ENCODE measurements at places on chromosomes 1 and 21.

GRCh38 chr1:238492271-238492670 is 601.5 kb upstream of the ZP4 start:
- DNase-seq = no peak

DNA sequence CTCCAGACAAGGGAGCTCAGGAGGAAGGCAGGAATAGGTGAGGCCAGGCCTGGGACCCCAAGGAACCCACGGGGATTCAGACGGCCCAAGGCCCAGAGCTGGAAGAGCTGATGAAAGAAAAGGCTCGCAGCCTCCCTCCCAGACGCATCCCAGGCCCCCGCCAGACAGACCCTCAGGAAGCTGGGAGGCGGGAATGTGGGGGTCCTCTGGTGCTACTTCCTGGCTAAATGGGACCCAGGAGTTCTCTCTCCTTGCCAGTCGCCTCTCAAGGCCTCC is 430 bp downstream of the FBXO2 start:
- no peak for DNase-seq

DNA sequence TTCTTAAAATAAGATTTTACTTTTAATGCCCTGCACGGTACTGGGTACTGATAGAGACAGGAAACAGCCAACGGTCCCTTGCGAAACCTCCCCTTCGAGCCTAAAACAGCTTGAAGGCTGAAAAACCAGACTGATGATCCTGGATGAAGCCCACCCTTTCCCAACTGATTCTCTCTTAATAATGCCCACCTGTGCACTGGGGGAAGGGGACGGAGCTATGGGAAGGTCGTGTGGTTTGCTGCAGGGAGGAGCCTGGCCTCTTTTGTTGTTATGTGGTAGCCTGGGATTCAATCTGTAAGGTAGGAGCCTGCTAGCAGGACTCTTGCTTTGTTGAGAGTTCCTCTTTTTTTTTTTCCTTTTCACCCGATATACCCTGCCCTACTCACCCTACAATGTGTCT is 25.6 kb downstream of the SAMSN1 start:
- no peak for DNase-seq

DNA sequence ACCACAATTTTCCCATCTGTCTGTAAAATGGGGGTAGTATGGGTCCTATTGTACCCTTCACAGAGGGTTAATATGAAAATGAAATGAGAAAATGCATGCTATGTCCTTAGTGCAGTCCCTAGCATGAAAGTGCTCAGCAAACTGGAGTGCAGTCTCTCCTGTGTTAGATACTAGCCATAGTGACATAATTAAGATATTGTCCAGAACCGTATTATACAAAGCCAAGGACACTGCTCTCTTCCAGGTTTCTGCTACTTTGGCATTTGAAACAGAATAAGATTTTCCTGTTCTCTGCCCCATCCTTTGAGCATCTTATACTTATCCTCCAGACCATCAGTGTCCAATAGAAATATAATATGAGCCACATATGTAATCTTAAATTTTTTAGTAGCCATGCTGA is 213.4 kb downstream of the FGGY start:
- DNase-seq = no peak

DNA sequence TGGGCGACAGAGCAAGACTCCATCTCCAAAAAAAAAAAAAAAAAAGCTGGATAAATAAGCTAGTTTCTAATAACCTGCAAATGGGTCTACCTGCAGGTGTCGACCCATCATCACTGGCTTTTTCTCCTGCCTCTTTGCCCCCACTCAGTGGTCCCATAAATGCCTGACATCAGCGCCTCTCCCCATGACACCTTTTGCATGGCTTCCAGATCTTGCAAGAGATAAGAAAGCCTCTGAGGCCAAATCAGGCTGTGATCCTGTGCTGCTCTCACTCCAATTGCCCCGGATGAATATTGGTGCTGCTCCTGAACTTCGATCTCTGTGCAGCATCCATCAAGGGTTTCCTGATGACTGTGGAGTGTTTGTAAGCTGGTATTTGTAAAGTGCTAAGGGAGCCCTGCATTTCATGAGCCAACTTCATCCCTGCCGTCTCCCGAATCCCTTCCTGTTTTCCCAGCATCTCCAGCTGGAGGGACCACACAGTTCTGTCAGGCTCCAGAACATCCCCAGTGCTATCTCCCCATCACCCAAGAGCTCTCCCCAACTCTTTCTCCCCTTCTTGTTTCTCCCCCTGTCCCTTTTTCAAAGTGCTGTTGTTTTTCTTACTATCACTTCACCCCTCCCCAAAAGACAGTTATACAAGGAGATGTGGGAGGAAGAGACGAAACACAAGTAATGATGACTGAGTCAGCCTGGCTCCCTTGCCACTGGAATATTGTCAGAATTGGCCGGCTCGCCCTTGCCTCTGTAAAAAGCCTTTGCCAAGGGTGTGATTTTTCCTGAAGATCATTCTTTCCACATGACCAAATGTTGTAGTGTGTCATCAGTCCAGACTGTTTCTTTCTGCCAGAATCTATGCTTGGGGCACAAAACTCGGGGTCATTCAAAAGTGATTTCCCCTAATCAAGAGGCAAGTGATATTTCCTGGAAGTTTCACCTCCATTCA is 2.8 kb upstream of the EFHD2 start:
- no peak for DNase-seq

GRCh38 chr1:230824919-230825721 is 43.2 kb downstream of the C1orf198 start:
- no peak for DNase-seq

DNA sequence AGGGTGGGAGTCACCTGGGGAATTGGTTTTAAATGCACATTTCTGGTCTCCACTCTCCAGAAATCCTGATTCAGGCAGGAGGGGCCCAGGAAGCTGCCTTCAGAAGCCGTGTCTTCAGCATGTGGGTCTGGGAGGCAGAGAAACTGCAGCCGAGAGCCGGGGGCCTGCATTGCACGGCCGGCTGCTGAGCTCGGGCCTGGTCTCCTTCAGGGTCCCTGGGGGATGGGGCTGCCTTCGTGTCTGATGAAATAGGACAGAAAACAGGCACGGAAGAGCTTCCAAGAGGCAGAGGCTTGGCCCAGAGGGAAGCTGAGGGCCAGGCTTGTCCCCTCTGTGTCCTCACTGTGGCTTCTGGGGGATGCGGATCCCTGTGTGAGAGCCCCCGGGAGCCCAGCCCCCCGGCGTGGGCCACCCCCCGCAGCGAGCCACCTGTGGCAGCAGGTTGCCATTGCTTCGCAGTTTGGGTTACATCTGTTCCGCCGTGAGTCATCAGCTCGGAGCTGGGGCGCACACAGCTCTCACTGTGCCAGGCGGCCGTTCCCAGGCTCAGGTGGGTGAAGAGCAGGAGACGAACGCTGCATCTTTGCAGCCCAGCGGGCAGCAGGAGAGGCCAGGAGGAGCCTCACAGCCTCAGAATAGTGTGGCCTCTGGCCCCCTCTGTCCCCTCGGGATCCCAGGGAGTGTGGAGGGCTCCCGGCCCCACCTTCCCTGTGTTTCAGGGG is 72.4 kb downstream of the AJAP1 start:
- no peak for DNase-seq

DNA sequence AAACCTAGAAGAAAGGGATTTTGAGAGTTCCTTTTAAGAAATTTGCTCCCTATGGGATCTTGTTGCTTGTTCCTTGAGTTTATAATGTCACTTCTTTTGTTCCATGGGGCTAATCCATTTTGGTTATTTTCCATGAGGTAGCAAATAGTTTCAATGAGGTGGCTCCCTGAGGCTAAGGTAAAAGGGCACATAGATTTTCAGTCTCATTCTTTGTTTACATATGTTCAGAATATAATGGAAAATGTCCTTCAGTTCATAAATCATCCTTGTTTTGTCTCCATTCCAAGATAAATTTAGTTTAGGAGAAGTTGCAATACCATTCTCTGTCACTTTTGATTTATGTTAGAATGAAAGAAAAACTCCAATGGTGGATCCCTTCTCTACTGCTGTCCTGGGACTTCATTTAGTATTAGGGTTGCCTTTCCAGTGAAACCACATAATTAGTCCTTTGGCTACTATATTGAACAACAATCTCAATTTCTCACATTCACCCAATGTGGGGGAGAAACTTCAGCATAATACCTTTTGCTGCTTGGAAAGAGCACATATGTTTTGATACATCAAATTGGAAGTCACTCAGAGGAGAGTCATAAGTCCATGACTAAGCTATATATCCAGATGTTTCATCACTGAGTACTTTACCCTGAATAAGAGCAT is 80.9 kb upstream of the ADAMTS5 start:
- no peak for DNase-seq

GRCh38 chr21:20999659-21000058 is 1.4 kb downstream of the NCAM2 start:
- no peak for DNase-seq

DNA sequence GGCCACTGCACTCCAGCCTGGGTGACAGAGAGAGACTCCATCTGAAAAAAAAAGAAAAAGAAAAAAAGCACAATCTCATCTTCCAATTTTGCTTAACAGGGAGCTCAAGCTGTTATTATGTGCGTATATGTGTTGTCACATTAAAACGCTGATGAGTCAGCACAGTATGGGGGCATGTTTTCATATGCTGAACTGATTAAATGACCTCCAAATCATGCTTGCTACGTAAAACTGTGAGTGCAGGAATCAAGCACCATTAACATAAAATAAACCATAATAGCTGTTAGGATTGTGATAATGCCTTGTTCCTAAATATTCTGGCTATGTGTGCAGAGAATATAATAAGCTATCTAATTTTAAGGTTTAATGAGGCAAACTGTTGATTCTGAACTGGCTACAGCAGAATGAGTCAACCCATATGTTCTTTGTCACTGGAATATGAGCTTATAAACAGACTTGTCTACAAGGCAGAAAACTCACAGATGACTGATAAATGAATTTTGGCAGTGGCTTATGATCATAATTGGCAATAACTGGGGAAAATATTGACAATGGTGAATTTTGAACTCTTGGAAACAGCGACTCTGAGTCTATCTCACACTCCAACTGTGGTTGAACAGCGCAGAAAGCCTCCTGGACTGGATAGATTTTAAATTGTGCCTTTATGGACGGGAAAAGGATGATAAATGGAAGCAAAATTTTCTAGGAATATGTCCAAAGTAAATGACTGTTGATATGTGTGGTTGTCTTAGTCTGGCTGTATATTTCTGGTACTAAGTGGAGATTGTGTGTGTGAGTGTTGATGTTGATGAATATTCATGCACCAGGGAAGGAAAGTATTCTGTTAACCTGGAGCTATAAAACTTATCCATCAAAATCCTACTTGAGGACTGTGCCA is 75.5 kb downstream of the VCAM1 start:
- no peak for DNase-seq

DNA sequence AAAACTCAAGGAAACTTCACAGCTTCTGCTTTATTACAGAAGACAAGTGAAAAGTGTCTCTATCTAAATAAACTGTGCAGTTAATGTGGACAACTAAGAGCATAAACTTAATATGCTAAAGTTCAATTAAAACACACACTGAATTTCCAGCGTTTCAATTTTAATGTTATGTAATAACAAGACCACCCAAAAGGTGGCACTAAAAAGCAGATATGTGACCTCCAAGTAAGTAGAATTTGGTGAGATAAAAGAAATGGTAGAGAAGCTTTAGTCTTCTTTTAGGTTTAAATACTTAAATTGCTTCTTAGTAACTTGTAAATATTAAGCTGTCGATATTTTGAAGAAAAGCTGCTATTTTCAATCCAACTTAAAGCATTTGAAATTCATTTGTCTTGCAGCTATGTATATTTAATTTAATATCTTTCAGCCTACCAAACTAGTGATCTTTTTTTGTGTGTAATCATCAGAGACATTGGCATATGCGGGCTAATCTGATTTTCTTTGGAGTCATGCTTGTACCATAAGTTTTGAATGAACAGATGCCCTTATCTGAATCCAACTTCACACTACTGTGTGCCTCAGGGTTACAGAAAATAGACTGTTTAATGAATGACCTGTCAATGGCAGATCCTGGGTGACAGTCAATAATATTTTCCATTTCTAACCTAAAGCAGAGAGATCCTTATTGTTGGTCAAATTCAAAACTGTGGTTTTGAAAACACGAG is 36.5 kb upstream of the ADAMTS1 start:
- DNase-seq = no peak

DNA sequence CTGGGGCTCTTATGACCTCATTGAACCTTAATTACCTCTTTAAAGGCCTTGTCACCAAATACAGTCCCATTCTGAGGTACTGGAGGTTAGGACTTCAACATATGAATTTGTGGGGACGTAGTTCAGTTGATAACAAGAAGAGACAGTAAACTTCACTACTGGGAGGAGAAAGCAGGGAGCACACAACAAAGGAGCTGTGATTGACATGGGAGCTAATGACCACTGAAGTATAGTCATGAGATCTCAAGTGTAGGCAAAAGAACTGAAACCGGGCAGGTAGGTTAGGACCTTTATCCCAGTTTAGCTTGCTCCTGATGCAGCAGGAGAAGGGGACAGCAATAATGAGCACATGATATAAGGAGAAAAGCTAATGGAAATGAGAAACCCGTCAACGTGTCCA is 11.8 kb upstream of the MAB21L3 start:
- no peak for DNase-seq

DNA sequence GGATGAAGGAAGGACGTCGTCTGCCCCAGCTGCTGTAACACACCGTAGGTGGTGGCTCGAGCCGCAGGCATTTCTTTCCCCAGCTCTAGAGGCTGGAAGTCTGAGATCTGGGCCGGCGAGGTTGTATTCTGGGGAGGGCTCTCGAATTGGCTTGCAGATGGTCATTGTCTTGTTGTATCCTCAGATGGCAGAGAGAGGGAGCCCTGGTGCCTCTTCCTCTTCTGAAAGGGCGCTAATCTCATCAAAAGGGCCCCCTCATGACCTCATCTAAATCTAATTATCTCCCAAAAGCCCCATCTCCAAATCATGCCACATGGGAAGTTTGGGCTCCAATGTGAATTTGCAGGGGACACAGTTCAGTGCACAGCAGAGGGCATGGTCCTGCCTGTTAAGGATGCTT is 109.0 kb downstream of the SIK1 start:
- DNase-seq = no peak

- DNase-seq = no peak
These were observed 15.1 kb upstream of the THRAP3 start for GRCh38 chr1:36208978-36209703.

DNA sequence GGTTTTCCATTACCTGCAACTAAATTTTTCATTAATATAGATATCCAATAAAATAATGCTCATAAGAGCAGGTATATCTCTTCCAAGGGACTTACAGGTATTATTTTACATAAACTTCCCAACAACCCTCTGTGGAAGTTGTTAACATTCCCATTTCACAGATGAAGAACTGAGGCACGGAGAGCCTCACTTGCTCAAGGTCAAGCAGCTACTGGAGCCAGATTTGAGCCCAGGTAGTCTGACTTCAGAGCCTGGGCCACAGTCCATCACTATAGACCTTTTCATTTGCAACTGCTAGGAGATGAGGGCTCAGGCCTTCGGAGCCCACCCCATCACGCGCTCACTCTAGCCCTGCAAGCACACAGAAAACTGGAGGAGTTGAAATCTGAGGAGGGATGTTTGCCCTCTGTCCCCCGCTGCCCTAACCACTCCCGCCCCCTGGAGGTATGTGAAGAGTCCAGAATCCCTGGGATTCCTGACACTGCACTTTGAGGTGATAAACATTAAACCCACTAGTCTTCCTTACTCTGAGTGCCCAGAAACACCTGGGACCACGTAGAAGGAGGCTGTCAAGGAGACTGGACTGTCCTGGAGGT is 11.7 kb upstream of the ALPL start:
- no peak for DNase-seq

All from NCI-H187 treated with DMSO at 0.1 percent for 48 hours (cell line).